ENCODE measurements at places on chromosomes 16 and 17.

DNA sequence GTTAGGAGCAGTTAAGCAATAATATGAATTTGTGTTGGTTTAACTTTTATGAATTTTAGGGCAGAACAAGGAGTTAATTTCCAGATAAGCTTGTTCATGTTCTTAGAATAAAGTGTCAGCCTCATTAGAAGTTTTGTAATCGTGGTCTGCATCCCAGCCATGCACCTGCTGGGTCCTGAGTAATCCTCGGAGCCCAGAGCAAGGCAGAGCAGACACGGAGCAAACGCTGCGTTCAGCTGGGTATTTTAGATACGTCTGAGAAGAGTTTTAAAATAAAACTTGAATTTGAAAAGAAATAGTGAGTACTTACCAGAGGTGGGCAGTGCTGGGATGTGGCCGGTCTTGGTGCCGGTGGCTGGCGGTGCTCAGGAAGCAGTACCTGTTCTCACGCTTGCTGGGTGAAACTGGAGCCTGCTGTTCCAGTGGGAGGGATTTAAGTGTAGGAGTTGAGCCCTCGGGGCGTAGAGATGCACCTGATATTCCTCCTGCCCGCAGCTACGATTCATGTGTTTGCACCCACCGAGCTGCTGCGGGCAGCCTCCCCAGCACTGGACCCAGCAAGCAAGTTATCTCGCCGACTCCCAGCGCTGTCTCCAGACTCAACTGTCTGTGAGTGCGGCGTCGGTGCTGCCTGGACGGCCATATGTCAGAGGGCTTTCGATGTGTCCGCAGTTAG, at the start of gene ZNF750:
TSS of gene ZNF750 (minus strand) at position 406 of the 676 bp plus-strand sequence. CDS start 7,568 bp downstream, outside the sequence.
- DNase-seq: no peak

- no peak for DNase-seq
Measured at GRCh38 chr16:69095193-69095592, 10.3 kb upstream of the HAS3 start.

DNA sequence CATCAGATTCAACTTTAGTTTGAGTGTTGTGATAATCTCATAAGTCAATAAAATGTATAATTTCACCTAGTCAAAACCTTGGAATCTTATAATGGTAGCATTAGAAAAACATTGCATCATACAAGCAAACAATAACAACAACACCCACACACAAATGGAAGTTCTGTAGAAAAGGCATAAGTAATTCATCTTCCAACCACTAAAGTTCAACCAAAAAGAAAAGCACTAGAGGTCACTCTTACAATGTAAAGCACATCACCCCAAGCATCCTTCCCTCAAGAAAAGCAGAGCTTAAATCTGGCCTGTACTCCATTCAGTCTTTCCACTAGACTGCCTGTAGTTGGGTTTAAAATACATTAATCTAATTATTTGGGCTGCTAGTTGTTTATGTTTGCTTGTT, 1.8 kb downstream of the CNTNAP4 start:
- no peak for DNase-seq

- DNase-seq: no peak
Measured at GRCh38 chr16:56989988-56990387, 631 bp downstream of the NLRC5 start.

DNA sequence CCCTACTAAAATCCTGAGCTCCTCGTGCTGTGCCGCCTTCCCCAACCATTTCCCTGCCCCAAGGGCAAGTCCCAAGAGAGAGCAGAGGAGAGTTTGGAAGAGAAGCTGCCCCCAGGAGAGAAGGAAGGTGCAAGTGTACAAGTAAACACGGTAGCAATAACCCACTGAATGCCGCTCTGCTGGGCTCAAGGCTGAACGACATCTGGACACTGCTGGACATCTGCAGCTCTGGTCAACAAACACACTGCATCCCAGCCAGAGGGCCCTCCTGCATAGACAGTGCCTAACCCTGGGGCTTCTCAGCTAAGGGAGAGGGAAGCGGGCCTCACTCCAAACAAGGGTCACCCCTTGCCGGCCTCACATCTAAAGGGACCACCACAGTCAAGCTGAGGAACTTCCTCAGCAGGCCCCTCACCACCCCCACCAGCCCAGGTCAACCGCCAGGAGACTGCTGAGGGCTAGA, 12.7 kb downstream of the JUP start:
- DNase-seq: no peak

- peak; percentile 3 for DNase-seq
Measured at GRCh38 chr17:9306086-9306485, 269.5 kb downstream of the STX8 start.

- no peak for DNase-seq
Measured at GRCh38 chr16:57355898-57356414, 2.6 kb upstream of the CCL22 start.

GRCh38 chr17:9484789-9485188, 90.8 kb downstream of the STX8 start:
- DNase-seq: no peak

DNA sequence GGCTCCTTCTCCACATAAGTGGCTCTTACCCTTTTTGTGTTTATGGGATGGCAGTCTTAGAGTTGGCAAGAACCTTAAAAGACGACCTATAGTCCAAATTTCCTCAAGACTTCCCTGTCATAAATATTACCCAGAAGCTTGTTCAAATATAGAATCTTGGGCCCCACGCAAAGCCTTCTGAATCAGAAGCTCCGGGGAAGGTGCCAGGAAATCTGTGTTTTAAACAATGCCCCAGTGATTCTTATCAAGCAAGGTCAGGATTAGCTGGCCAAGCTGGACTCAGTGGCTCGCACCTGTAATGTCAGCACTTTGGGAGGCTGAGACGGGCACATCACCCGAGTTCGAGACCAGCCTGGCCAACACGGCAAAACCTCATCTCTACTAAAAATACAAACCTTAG, 85.7 kb downstream of the TIMM22 start:
- no peak for DNase-seq

- no peak for DNase-seq
Measured at GRCh38 chr17:42577140-42577531, 393 bp downstream of the PSMC3IP start.

DNA sequence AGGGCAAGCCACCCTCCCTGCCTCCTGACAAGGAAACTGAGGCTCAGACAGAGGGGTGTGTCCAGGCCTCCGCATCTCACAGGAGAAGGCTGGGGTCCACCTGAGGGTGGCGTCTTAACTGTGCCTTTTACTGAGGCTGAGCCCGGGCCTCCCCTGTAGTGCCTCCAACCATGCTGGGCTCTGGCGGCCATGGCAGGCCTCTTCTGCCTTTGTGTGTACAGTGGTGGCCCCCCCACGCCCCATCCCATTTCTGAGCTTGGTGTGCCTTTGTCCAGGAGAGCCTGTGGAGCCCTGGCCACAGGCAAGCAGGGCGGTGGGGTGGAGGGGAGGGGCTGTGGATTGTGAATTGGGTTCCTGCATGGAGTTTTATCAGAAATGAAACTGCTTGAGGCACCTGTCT, 31.2 kb downstream of the MGRN1 start:
- DNase-seq: no peak

DNA sequence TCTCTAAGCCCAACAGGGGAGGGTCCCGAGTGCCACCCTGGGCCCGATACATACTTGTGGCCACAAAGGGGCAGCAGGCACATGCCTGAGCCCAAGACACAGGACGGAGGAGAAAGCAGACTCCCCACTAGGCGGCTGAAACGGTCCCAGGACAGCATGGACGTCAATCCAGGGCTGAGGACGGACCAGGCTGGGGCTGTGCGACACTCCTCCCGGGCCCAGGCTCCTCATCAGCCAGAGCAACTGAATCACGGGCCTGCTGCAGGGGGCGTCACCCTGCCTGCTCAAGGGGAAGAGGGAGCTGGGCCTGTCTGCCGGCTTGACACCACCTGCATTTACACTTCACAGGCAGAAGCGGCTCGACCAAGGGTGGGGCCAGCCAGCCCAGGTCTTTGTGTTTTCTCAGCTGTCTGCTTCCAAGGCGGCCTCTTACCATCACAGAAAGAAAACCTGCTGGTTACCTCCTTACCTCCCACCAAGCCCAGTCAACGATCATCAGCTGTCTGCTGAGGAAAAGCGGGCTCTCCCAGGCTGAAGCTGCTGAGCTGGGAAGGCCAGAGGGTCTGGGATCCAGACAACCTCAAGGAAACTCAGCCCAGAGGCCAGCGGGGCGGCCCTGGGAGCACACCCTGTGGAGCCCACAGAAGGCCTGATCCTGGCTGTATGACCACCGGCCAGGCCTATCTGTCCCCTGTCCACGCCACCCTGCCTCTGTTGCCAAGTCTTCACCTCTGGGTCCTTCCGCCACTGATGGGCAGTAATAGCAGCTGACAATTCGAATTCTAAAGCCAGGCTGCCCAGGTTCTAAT, 26.4 kb downstream of the KIFC3 start:
- no peak for DNase-seq

- no peak for DNase-seq
Measured at GRCh38 chr16:90053902-90054500, 23.1 kb downstream of the PRDM7 start.

- no peak for DNase-seq
Measured at GRCh38 chr16:57628008-57628781, at the start of gene ADGRG1. Gene ADGRG1, plus strand, starts transcription at chr16:57628630. Its CDS starts 21,658 bp downstream, at chr16:57650288.

DNA sequence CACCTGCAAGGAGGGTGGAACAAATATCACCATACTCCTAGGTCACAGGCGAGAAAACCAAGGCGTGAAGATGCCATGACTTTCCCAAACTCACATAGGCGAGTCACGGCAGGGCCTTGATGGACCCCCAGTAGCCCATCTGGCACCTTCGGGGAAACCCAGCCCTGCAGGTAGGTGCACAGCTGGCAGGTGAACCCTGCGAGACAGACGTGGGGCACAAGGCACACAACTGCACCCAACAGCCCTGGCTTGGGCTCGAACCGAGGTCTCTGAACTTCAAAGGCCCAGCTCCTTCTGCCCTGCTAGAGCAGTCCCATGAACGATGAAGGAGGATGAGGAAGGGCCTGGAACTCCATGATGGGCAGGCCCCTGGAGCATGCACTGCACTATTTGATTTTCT, 77.6 kb upstream of the DNAJA2 start:
- no peak for DNase-seq

- no peak for DNase-seq
Measured at GRCh38 chr16:3857189-3858043, 23.1 kb downstream of the CREBBP start.

DNA sequence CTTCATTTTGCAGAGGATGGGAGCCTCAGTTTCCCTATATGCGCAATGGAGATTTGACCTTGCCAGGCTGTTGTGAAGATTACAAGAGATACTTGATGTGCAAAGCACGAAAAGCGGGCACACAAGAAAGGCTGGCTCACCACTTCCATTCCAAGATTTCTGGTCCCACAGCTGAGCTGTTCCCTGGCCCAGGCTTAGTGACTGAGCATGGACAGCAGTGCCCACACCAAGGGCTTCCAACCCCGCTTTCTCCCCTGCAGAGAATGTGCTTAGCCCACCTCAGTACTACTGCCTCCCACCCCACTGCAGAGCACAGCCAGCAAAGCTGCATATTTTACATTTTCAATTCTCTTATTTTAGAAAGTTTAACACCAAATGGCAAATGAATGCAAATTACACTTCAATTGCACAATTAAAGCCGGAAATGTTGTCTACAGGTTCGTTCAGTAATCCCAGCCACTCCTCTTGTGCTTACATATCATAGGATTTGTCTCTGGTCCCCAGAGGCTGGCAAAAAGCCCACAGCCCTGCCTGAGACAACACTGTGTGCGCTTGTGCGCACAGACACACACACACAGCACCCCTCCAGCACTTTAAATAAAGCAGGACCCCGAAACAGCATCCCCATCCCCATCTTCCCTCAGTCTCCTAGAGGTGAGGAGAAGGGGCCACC, 51.8 kb downstream of the VAC14 start:
- DNase-seq: no peak

DNA sequence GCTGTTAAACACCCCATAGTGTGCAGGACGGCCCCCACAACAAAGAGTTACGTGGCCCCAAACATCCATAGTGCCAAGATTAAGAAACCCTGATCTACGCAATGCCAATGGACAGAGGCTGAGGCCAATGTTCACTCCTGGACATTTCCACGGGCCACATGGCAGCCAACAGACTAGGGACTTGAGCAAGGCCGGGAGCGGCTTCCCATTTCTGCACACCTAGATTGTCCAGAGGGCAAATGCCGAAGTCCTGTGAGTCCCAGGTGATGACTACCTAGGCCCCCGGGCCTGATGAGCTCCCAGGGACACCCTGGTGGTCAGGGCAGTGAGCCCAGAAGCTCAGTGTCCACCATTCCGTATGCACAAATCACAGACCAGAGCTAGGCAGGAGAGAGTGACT, 95.5 kb downstream of the AMFR start:
- no peak for DNase-seq

GRCh38 chr17:27545562-27546229, 85.3 kb upstream of the LGALS9 start:
- no peak for DNase-seq

- DNase-seq: no peak
Measured at GRCh38 chr16:10123141-10123540, 59.1 kb downstream of the GRIN2A start.

GRCh38 chr17:43966276-43966675, 12.5 kb upstream of the PYY start:
- no peak for DNase-seq

DNA sequence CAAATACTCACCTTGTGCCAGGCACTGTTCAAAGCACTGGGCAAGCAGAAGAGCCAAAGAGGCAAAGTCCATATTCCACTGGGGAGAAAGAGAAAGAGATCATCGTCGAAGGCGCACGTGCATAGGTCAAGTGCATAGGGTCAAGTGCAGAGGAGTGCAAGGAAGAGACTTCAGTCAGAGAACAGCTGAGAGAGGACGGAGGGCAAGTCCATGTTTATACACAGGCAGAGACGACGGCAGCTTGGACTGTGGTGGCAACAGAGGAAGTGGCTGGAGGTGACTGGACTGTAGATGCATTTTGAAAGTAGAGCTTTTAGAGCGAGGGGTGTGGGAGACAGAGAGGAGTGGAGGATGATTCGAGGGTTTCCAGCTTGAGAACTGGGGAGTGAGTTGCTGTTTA, 74.7 kb upstream of the SDK2 start:
- DNase-seq: no peak

DNA sequence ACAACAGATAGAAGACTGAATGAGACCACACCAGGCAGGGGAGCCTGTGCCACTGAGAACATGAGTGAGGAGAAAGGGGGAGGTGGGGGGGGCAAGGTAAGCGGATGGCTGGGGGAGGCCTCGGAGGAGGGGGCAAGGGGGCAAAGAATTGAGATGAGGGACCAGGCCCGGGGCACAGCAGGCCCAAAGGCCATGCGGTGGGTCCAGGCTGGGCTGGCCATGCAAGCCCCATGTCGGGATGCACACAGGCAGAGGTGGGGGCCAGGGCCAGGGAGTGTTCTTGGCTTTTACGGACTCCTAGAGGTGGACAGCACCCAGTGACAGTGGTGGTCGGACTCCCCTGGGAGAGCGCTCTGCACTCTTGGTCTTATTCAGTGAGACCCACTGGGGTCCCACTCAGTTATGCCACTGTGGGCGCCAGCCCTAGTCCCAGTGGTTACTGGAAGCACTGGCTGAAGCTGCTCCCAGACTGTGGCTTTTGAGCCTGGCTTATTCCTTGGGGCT, 4.8 kb upstream of the MTHFSD start:
- no peak for DNase-seq

GRCh38 chr16:89561142-89561883, 831 bp downstream of the RPL13 start:
- DNase-seq: no peak

Data from T-helper 2 cell (primary cell).